ENCODE measurements at places on chromosomes 12 and 14.

GRCh38 chr12:48194799-48195201, 8.3 kb downstream of the OR10AD1 start:
- DNase-seq = no peak

DNA sequence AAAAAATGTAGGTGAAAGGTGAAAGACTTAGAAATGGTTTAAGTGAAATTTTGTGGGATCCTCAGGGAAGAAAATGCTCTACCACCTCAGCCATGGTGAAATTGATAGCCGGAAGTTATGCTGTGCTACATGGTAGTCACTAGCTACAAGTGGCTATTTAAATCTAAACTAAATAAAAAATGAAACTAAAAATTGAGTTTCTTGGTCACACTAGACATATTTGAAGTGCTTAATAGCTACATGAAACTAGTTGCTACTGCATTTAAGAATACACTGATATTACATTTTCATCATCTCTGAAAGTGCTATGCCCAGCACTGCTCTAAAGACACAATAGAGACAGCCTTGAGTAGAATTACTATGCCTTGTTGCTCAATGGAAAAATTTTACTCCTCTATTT, 10.3 kb upstream of the SLCO1B3 start:
- DNase-seq = no peak

DNA sequence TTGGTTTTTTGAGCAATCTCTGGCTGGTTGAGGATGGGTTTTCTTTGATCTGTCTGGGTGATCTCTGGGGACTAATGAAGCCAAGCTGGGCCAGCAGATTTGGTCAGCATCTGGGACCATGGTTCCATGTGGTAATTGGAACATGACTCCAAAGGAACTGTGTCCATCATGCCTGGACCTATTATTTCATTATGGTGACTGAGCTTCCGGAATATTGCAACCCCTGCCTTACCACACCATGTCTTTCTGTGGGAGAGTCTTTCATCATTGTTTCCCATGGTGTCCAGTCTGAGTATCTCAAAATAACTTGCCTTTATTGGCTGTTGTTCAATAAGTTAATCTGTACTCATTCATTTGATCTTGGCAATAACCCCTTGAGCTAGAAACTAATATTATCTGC, 624.9 kb upstream of the TBX3 start:
- DNase-seq = no peak

GRCh38 chr12:101599311-101599710, 4.5 kb downstream of the MYBPC1 start:
- DNase-seq = no peak

DNA sequence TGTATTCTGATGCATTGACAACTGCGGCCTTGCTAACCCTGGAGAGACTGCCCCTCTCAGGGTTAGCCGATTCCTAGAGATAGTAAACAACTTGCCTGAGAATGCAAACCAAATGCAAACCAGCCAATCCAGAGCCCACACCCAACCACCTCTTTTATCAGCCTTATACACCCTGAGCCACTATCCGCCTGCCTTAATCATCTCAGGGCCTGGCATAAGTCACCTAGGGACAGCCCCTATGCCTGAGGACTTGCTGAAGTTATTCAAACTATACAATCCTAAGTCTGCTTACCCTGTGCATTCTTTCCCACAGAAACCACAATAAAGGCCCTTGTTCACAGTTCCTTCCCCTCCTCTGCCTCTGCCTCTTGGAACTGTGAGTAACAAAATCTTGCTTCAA, 177.2 kb downstream of the KCNA5 start:
- DNase-seq = no peak

DNA sequence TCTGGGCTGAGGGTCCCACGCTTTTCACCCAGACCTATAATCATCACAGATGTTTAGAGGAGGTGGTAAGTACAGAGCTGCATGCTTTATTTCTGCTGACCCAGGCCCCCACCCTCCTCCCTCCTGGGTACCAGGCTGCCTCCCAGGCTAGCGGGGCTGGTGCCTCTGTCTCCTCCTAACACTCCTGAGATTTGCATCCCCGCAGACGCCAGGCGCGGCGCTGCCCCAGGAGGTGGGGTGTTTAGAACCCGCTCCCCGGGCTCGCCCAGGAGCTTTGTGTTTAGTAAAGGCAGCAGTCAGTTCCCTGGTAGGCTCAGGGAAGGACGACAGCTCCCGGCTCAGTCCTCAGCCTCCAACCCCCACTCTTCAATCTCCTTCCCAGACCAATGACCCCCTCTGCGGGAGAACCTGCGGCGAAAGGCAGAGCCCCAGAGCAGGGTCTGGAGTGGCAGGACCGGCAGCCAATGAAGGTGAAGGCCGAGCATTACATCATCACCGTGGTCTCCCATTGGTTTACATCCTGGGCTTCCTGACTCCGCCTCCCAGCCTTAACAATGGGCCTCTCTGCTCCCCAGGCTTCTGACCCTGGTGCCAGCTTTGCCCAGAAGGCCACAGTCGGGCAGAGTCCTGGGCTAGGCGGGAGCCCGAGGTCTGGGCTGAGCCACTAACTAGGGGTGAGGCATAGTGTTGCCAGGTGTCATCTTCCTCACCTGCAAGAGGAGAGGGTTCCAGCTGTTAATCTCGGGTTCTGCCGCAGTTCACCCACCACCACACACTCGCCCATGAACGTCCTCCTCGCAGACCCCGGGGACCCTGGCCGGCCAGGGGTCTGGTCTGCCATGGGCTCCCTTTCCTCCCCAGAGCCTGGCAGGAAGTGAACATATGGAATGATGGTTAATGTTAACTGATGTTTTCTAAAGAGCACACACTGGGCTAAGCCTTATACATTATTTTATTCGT, 57.5 kb downstream of the CALM1 start:
- peak; percentile 84 for DNase-seq

DNA sequence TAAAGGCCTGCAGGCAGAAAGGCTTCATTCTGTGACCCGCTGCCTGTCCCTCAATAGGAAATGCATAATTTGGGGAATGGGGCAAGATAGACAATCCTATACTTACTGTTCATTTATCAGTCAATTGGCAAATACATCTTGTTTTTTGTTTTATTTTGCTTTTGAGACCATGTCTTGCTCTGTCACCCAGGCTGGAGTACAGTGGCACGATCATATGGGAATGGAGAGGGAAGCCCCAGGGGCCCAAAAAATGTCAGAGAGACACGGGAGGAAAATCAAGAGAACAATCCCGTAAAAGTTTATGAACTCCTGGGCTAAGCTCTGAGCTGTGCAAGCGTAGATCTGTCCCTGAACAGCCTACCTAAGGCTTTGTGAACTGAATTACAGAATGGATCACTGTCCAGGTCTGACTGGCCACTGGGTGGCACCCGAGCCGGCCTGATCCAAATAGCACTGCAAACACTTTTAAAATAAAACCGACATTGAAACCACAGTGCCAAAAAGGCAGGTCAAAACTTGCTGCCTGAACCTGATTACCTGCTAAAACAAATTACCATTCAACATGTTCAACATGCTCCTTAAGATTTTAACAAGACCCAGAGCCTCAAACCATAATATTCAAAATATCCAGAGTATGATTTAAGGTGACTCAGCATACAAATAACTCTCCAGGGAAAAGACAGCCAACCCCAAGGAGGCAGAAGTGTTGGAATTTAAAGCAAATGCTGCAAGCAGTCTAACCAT, 11.8 kb downstream of the COPS7A start:
- DNase-seq = no peak

- DNase-seq = no peak
Measured at GRCh38 chr14:79333198-79333546, 878.1 kb downstream of the DIO2 start.

- no peak for DNase-seq
Measured at GRCh38 chr12:19830446-19830845, 391.2 kb downstream of the AEBP2 start.

GRCh38 chr12:128911861-128912260, 58.6 kb downstream of the GLT1D1 start:
- DNase-seq = no peak

DNA sequence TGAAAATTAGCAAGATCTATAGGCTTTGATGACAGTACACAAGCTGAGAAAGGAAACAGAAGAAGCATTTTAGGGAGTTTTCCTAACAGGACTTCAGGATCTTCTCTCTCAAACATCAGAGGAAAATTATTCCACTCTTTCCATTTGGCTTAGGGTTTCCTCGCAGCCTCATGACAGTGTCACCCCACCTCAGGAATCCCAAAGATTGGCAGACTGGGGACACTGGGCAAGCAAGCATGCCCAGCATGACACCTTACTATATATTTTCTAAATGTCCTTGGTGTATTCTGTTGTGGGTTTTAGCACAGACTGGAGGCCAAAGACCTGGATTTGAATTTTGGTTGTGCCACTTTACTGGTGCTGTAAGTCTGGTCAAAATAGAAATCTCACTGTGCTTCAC, 482.4 kb upstream of the SOX5 start:
- DNase-seq = no peak

DNA sequence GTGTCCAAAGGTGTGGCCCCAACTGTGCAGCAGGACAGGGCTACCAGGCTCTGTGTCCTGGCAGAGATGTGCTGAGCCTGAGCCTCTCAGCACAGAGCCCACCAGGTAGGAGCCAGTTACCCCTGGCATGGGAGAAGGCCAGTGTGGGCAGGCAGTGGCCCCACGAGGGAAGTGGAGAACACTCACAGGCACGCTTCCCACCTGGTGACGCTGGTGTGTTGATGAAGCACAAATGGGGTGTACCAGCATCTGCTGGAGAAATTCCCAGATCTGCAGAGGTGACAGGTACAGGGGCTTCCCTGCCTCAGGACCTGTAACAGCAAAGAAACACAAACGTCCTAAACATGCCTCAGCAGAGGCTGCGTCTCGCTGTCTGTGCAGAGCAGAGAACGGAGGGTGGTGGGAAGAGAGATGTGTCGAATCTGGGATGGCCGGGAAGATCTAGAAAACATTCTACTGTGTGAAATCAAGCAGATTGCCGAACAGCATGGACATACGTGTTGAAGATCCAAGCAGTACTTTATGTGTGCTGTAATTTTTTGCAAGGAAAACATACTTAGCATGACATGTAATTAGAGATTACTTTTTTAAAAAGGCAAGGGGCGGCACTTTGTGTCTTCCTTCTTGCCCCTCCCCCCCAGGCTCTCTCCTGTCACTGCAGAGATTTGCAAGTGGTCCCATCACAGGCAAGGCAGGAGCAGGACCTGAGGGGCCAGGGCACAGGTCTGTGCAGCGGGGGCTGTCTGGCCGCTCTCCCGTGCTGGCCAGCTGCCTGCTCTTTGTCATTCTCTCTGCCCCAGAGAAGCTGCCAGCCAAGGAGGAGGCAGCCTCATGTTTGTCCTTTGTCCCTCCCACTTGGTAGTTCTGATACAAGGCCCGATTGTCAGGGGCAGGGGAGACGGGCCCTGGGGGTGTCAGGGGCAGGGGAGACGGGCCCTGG, 17.3 kb downstream of the HIP1R start:
- no peak for DNase-seq

DNA sequence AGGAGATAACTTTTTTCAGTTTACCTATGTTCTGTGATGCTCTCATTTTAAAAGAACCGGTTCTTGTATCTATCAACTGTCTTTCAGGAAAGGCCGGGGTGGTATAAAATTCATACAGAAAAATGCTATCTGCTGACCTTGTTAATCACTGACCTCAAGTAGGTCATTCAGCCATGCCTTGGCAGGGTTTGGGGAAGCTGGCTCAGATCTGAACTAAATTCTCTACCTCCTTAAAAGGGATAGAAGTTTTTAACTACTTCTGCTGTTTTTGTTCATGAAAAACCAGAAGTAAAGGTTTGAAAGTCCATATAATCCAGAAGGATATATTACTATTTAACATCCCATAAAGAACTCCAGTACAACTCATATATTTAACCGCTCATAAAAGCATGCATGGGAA, 10.1 kb downstream of the MYRFL start:
- DNase-seq = no peak

DNA sequence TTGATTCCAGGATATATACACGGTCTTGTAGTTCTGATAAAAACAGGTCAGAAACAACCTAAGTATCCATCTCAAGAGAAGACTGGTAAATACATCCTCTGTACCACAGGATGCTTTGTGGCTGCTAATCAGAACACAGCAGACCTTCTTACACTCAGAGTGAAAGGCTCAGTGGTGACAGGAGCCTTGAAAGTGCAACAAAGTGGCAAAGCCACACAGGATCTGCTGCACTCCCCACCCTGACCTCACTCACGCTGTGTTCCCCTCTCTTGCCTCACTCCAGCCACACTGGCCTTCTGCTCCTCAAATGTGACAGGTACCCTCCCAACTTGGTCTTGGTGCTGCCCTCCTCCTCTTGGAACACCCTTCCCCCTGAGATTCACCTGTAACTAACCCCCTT, 98.1 kb upstream of the GRIP1 start:
- DNase-seq = no peak

GRCh38 chr12:15963271-15963670, 52.1 kb downstream of the DERA start:
- DNase-seq = no peak

- DNase-seq = no peak
Measured at GRCh38 chr14:102949801-102950451, 27.5 kb downstream of the AMN start.

DNA sequence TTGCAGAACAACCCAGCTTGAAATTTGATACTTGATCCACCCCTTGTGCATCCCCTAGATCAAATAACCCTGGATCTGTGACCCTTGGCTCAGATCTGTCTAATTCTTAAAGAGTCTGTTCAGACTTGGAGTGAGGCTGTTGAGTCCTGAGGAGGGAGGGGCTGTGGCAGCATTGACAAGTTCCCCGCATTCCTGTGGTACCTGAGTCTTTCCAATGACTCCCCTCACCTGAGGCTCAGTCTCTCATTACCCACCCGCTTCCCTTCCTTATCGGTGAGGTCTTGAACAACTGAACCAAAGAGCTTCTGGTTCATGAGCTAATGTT, 16.1 kb upstream of the HDAC7 start:
- DNase-seq = no peak

- no peak for DNase-seq
Measured at GRCh38 chr14:99426265-99426664, 54.4 kb downstream of the SETD3 start.

DNA sequence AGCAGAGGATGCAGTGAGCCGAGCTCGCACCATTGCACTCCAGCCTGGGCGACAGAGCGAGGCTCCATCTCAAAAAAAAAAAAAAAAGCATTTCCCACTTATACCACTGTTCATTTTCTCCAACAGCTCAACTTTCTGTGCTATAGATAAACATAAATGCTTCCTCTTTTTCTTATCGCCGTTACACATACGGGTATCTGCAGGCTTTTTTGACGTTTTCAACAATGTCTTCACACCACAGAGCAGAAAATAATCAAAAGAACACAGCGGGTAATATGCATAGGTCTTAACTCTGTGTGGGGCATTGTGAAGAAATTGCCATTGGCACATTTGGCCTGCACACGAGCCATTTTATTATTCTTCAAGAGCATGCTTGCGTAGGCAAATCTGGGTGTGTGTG, 86.4 kb downstream of the CAPZA3 start:
- no peak for DNase-seq

- no peak for DNase-seq
Measured at GRCh38 chr12:43749016-43749415, 9.6 kb downstream of the PUS7L start.

- no peak for DNase-seq
Measured at GRCh38 chr14:102434647-102435175, 72.0 kb downstream of the TECPR2 start.
